ENCODE measurements at places on chromosomes 12 and 14.

GRCh38 chr12:87807086-87807485 lies 222.1 kb downstream of the C12orf50 start:
- no peak for DNase-seq

GRCh38 chr12:76153616-76154015 lies 69.1 kb upstream of the NAP1L1 start:
- no peak for DNase-seq

- DNase-seq, result peak; percentile 78
Observed at GRCh38 chr14:22558221-22558913, 30.7 kb downstream of the DAD1 start.

- no peak for DNase-seq
Observed at GRCh38 chr14:99636487-99636886, 8.4 kb upstream of the HHIPL1 start.

GRCh38 chr12:73947326-73948026 lies 590.2 kb upstream of the ATXN7L3B start:
- DNase-seq, result no peak

DNA sequence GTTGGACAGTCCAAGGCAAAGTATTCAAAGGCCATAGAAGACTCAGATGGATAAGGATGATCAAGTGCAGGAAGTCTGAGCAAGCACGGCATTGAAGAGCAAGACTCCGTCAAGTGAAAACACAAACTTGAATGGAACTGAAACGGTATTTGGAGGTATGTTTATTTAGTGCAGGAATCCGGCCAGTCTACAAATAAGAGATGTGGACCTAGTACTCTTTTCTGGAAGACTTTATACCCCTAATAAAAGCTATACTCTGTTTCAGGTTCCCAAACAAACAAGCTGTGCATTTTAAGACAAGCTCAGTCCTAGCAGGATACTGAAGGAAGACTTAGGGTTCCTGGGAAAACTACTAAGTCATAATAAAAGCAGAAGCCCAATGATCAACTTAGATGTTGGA lies 100.8 kb upstream of the NEDD1 start:
- no peak for DNase-seq

- DNase-seq, result no peak
Observed at GRCh38 chr12:101287357-101287756, 7.5 kb downstream of the UTP20 start.

DNA sequence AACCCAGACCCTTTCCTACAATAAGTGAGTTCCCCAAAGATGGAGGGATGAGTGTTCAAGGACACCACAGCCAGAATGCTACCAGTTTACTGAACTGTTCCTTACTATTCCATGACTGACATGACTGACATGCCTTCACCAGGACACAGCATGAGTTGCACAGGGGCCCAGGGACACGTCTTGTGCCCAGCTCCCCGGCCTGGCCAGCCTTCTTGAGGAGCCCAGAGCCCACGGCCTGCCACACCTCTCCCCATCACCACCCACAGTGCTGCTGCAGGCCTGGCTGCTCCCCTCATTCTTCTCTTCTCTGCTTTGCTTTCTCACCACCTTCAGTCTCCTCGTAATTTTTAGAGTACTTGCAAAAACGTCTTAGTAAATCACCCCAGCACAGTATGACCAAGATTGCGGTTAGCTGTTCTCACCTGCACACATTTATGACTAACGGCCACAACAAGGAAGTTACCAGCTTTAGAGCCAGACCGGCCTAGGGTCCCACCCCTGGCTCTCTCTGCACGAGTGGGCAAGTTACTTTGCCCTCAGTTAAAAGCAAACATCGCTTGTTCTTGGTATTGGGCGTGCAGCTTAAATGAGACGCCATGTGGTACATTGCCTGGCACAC lies 18.5 kb downstream of the PPP2R5E start:
- no peak for DNase-seq

DNA sequence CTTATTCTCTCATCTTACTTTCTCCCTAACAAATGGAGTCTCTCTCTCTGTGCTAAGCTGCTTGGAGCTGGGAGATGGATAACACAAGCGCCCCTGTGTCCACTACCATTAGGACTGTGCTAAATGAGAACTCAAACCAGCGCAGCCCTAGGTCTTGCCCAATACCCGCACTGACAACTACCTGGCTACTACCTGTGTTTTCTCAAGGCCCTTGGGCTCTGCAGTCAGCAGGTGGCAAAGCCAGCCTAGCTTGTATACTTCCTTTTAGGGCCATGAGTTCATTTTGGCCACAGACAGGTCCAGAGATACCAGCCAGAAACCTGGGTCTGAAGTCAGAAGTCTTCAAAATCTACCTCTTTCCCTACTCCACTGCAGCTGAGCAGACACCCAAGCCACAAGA lies 13.0 kb upstream of the SLCO1B1 start:
- no peak for DNase-seq

DNA sequence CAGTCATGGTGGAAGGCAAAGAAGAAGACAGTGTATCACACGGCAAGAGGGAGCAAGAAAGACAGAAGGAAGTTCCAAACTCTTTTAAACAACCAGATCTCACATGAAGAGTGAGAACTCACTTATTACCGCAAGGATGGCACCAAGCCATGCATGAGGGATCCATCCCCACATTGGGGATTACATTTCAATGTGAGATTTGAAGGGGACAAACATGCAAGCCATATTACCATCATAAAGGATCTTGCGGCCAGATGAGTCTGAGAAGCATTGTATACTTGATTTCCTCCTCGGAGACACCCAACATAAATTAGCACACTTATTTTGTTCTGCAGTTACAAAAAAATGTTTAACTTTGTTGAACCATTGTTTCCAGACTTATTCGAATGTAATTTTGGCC lies 66.5 kb downstream of the TBK1 start:
- DNase-seq, result no peak

GRCh38 chr14:26621364-26621763 lies 23.5 kb upstream of the NOVA1 start:
- DNase-seq, result no peak

DNA sequence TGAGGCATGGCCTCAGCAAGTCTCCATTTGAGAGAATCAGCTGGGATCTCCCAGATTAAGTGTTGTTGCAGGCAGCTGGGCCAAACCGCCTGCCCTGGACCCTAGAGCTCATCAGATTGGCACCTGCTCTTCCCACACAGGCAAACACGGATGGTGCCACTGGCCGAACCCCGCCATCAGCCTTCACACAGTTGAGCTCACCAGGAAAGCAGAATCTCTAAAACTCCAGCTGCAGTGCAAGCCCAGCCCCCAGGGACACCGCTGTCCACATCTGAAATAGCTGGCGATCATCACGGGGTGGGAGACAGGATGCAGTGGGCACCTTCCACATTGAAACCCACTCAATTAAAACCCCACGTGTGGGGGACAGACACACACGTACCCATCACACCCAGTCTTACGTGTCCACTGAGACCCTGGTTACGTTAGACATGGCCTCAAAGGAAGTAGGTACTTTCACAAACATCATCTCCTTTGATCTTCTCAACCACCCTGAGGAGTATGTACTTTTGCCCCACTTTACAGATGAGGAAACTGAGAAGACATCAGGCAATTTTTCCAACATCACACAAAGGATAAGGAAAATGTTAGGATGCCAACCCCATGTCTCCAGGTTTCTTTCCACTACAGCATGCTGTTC lies 88.8 kb downstream of the SINHCAF start:
- no peak for DNase-seq

DNA sequence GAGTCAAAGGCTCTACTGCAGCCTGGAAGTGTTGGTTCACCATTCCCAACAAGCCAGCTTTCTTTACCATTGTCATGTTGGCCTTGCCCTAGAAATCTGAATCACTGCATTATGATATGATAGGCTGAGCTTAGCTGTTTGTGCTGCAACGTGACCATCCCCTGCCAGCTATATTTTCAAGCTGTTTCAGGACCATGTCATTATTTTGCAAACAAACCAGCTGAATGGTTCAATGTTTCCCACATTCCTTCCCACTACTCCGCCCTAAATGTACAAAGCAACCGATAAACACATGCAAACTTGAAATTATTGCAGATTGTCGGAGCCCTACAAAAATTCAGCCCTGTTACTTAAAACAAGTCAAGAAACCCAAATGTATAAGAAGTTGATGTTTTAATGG lies 136.1 kb downstream of the KICS2 start:
- no peak for DNase-seq

DNA sequence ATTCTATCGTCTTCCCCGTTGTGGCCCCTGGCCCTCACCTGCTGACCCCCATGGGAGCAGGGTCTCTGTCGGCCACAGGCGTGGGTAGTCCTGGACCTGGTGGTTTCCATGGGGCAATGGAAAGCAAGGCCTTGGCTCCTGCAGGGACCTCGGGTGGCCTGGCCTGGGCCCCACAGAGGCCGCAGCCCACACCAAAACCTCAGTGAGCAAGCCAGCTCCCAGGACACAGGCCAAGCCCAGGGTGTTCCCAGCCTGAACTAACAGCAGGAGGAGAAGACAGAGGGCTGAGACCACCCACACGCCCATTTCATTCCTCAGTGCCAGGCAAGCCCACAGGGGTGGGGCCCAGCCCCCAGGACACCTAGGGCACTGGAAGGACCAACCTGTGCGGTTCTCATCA lies 16.9 kb downstream of the ABCB9 start:
- DNase-seq, result no peak

GRCh38 chr12:93526786-93527428 lies 45.6 kb upstream of the SOCS2 start:
- DNase-seq, result no peak

- DNase-seq, result peak; percentile 26
Observed at GRCh38 chr14:38078393-38078792, 129.3 kb upstream of the SSTR1 start.

GRCh38 chr12:120851444-120851843 lies 52.7 kb downstream of the SPPL3 start:
- DNase-seq, result no peak

GRCh38 chr14:61710853-61711817 lies 15.8 kb downstream of the HIF1A start:
- no peak for DNase-seq

DNA sequence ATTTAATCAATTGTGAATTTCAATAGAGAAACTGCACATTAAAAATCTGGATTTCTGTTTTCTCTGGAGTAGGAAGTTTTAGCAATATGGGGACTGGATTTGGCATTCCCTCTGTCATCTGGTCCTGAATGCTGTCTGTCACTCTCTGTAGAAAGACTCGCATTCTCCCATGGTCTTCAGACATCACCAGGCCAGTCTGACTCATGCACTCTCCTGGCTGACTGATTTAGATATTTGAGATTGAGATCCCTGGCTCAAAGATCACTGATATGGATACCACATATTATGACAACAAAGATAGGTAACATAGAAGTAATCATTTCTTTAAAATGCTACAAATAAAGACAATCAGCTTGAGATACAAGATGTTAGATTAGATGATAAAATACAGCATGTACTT lies 524.5 kb downstream of the GALC start:
- no peak for DNase-seq

DNA sequence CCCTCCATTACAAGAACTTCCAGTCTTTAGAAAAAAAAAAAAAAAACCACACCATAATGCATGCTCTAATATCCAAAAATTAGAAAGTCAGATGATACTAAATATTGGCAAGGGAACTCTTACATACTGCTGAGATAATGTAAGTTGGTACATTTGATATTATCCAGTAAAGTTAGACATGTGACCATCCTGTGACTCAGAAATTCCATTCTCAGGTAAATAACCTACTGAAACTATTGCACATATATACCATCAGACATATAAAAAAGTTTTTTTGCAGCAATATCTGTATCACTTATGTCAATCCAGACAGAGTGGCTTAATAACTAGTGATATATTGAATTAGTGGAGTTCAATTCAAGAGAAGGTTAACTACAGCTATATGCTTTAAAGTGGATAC lies 63.5 kb downstream of the KITLG start:
- no peak for DNase-seq

Data from activated naive CD8-positive, alpha-beta T cell treated with anti-CD3 and anti-CD28 coated beads for 36 hours (primary cell).